ENCODE measurements at places on chromosomes 7 and 10. TPM values are rescaled to one million over a fixed set of nuclear protein-coding genes. Genes with fewer than 3 reads are reported as not detected.

LMTK2 gene
- total RNA-seq, result 29.9 TPM

DNA sequence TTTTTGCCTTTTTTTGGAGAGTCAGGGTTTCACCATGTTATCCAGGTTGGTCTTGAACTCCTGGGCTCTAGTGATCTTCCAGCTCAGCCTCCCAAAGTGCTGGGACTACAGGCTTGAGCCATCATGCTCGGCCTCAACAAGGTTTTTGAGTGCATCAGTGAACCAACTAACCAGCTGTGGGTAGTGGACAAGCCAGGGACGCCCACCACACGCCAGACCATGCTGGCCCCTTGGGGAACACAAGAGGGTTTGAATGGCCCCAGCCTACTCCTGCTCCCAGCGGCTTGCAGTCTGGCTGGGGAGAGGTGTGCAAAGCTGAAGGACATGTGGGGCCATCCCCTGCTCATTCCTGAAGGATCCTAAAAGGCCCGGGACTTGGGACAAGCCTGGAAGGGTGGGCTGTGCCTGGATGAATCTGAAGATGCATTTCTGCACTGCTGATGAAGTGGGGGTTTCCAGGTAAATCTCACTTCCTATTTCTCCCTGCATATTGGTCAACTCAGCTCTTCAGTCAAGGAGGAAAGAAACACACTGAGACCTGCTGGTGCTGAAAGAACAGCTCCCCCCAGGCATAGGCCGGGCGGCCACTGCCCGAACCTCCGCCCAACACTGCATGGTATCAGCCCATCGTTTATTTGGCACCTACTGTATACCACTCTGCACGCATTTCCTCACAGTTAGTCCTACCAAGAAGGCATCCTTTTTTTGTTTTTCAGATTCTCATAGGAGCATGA is 6.9 kb downstream of the MMD2 start:
- DNase-seq, result no peak

DNA sequence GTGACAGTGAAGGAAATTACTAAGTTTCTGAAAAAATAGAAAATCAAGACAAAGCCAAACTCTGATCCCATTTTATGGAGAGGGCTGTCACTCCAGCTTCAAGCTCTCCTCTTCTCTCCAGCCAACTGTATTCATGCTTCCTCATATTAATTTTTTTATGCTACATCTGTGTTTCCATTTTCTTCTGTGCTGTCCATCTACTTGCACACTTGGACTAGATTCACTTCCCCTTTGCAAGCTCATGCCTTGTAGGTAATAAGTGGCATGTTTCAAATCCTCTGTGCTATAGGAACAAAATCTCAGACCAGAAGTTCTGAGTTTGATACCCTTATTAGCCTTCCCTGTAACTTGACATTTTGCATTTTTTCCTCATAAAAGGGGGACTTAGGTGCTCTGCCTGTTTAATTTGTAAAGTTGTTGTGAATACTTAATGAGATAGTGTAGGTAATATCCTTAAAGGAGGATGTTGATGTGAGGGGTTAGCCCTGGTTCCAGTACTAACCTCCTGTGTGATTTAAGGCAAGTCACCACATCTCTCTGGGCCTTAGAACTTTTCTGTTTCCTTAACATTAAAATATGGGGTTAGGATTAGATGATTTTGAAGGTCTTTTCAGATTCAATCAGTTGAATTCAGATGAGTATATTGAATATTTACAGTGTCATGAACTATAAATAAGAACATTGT is 358.8 kb downstream of the BBS9 start:
- no peak for DNase-seq

ELN gene
- total RNA-seq, result 27.0 TPM

CPA1 gene
- total RNA-seq, result not detected

CACNA2D1 gene
- 111 TPM for total RNA-seq

GRCh38 chr10:44282626-44283300 is 102.1 kb downstream of the CXCL12 start:
- no peak for DNase-seq

GRCh38 chr10:69494626-69495558 is 43.6 kb downstream of the TSPAN15 start:
- DNase-seq, result no peak

- DNase-seq, result no peak
Observed at GRCh38 chr7:24472093-24472492, 101.2 kb upstream of the PALS2 start.

SAMD9L gene
- total RNA-seq, result 2.4 TPM

- no peak for DNase-seq
Observed at GRCh38 chr7:77649716-77650349, 46.4 kb upstream of the RSBN1L start.

LANCL2 gene
- total RNA-seq, result 48.2 TPM

CBLL1 gene
- 28.1 TPM for total RNA-seq

GRCh38 chr10:131838966-131839742 is 61.7 kb upstream of the PPP2R2D start:
- no peak for DNase-seq

- DNase-seq, result peak; percentile 36
Observed at GRCh38 chr7:30682212-30683083, at the start of gene CRHR2. Gene CRHR2, minus strand, starts transcription at chr7:30682456. Its CDS starts 176 bp downstream, at chr7:30682280.

DNA sequence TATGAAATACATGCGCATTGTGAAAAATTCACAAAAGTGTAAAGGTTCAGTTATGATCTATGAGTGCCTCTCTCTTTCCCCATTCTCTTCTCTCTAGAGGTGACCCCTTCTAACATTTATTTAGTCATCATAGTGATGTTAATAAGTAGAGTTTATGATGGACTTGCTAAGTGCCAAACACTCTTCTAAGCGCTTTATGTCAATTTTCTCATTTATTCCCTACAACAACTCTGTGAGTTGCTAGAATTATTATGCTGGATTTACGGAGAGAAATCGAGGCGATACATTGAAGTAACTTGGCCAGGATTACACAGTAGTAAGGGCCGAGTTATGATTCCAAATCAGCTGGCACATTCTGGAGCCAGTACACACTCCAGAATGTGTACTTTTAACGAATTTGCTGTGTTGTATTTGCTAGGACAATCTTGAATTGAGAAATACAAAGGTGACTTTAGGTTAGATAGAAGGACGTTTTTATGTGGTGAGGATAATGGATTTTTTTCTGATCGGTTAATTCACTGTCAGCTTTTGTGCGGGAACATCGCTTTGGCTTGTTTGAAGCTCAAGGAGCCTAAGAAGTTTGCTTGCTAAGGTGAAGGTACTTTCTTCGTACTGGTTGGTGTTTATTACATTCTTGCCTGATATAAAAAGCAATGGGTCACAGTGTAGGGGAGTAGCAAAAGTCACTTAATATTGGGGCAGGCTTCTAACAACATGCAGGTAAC is 1.4 kb downstream of the ATRNL1 start:
- no peak for DNase-seq

CYP2C19 gene
- 0.36 TPM for total RNA-seq

TYW1B gene
- 3.9 TPM for total RNA-seq
